ENCODE measurements at places on chromosomes 13 and 19. TPM values are rescaled to one million over a fixed set of nuclear protein-coding genes. Genes with fewer than 3 reads are reported as not detected.

FLT1 gene
- 65.9 TPM for total RNA-seq

IRF3 gene
- 46.7 TPM for total RNA-seq

GRCh38 chr13:99085808-99086266, 108.0 kb upstream of the DOCK9 start:
- peak; percentile 92 for DNase-seq

DNA sequence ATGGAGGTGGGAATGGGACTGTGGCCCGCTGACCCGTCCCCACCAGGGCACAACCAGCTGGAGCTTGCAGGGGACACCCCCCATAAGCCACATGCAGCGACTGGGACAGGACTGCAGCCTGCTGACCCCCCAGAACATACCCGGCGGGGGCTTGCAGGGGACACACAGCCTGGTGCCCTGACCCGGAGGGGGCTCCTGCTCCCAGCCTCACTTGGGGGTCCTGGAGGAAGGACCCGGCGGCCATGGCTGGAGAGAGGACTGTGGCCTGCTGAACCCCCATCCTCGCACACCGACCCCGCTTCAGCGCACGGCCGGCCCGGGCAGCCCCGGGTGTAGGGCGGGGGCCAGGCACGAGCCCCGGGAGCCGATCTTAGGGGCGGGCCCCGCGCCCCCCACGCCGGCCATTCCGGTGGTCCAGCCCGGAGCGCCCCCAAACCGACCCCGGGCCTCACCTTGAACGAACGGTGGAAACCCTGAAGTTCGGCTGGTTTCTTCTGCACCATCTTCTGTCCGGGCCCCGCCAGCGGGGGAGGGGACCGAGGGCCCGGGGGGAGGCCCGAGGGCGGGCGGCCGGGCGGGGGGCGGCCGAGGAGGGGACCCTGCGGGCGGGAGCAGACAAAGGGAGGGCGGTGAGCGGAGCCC, 574 bp downstream of the MKNK2 start:
- no peak for DNase-seq

DNA sequence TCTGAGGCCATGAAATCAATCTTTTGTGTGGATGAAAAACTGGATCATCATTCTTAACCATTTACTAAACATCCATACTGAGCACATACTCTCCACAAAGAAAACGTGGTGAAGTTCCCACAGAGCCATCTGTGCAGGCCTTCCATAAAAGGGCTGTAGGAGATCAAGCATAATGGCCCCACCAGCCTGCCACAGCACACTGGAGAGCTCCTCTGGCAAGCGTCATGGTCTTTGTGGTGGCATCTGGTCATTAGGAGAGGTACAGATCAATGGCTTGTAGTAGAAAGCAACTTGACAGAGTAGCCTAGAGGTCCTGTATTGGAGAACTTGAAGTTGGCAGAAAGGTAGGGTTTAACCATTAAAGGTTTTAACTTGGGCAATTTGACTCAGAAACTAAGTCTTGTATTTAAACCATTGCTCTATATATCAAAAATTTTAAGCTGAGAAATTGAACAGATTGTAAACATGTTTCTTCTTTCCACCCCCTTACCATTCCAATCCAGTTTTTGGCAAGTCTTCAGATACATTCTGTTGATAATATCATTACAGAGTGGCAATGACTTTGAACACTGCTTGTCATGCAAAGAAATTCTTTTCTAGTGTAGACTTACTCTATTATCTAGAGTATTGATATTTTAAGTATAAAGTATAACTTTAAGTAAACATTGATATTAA, 128.3 kb downstream of the LMO7 start:
- no peak for DNase-seq

- DNase-seq = no peak
Measured at GRCh38 chr19:45295873-45296272, 26.8 kb downstream of the CKM start.

DNA sequence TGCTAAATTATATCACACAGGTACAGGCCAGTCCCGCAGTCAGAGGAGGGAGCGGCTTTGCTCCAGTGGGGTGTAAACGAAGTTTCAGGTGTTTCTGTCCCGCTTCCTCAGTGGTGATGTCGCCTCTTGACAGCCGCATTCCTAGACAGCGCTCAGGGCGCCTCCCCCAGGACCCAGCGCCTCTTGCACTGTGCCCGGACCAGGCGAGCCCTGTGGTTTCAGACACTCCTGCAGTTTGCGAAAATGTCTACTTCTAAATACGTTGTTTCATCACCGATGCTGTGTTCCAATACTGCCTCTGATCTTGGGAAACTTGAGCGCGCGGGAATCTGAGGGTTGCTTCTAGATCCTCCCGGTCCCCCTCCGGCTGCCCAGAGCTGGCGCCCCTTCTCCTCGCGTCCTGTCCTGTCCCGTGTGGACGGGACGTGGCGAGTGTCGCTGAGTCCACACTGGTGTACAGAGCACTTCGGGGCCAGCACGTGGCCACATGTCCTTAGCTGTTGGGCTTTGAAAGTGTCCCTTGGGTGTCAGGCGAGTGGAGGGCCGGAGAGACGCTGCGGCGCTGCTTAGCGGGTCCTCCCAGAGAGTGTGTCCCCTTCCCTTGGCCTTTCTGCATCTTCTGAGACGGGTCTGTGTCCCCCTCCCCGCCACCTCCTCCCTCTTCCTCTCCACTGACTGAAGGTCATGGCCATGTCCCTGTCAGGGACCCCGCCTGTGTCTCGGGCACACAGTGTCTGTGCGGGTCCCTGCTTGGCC, 14.6 kb upstream of the RPS15 start:
- no peak for DNase-seq

DNA sequence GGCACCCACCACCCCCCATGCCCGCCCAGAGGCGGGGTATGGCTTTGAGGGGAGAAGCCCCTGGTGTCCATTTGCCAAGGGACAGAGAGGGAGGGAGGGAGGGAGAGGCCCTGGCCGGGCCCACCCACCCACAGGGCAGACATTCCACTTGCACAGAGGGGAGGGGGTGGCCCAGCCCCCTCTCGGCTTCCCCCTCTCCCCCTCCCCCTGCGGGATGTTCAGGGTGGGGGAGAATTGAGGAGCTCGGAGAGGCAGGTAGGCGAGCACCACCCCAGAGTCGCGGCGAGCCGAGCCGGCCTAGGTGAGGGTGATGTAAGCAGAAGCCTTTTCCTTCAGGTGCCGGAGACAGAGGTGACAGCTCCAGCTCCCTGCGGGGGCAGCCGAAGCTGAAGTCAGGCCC, 12.3 kb downstream of the DPF1 start:
- no peak for DNase-seq

DNA sequence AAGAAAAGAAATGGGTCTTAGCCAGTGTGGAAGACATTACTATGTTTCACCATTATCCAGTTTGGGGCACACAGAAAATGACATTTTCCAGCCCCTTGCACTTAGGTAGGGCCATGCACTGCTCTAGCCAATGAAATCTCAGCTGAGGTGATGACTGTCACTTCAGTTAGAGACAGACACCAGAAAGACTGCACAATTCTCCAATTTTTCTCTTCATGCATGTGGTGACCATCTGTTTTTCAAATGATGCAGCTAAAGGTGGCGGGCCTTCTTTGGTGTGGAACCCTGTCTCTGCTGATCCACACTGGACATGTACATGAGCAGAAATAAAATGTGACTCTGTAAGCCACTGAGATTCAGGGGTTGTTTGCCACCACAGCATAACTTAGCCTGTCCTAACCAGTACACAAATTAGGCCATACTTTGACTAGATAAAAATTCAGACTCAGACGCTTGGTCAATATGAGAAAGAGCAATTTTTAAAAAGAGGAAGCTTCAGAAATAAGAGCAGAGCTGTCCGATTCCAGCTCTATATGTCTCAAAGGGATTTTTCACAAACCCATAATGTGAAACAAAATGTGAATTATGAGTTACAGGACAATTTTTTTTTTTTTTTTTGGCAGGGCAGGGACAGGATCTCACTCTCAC, 6.7 kb downstream of the ZNF565 start:
- no peak for DNase-seq

GRCh38 chr19:33063356-33063752, 1.3 kb downstream of the RHPN2 start:
- DNase-seq = no peak

DNA sequence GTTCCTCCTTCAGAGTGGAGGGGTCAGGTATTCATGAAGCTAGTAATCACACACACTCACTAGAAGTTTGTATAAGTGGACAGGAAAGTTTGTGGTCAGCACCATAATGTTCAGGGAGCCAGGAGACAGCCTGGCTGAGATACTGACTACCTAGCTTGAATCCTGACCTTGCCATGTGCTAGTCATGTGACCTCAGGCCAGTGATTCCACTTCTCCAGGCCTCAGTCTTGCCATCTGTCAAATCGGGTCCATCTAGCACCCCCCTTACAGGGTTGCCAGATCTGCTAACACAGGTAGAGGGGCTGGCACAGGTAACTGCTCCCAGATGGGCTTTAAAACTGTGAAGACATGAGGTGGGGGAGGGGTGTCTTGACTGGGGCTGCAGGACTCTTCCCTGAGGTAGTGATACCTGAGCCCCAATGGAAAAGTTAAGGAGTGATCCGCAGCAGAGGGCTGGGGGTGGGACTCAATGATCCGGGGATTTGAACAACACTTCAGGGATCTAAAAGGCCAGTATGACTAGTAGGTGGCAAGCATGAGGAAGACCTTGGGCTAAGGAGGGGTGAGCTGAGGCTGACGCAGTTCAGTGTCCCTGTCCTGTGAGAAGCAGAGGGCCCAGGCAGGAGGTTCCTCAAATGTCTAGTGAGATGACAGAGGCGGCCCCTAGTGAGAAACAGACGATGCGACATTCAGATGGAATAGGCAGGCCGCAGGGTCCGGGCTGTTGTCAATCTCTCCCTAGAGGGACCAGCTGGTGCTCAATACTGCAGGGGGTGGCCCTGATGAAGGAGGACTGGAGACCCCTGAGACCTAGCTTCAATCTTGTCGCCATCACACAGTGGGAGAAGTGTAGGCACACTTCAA, 8.5 kb downstream of the ACTMAP start:
- no peak for DNase-seq

DNA sequence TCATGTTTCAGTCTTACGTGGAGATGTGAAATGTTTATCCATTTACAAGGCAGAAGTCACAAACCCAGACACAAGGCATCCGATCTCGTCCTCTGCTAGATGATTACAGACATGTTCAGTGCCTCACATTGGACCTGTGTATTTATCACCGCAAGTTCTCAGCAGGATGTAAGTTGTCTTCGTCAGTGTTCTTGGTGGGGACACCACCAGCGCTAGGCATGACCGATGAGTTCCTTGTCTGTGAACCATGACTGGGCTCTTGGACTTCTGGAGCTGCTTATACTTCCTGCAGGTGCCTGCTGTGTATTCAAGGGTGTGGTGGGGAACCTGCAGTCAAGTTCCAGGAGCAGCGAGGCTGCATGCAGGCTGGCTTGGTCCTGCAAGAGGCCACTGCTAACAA, 105.4 kb downstream of the URI1 start:
- no peak for DNase-seq

DNA sequence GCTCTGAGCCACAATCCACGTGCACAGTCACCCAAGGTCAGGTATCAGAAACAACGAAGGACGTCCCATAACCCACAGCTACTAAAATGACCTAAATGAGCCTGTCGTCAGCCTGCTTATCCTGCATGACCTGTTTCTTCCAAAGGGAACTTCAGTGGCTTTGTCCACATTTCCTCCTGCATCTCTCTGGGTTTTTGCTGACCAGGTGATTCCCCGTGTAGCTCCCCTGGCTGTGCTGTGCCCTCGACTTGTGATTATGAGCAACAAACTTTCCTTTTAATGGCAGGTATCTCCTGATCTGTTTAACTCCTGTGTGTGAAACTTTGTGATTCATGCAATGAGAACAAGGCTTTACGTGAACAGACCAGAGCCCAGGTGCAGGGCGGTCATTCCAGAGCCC, 81.0 kb downstream of the PEG3 start:
- DNase-seq = no peak

DNA sequence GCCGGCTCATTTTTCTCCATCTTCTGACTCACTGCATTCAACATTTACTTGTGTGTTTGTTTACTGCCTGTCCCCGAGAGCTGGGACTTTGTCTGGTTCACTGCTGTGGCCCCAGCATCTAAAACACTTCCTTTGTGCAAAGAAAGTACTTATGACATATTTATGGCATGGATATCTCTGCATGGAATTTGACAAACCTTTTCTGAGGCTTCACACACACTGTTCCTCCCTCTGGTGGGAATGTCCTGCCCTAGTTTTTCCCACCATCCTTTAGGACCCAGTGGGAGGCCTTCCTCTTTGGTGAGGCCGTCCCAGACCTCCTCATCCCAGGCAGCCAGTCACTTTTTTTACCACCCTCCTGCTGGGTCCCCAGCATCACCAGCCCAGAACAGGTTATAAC, 1.4 kb upstream of the SRRM5 start:
- no peak for DNase-seq

CCL25 gene
- total RNA-seq = not detected

- no peak for DNase-seq
Measured at GRCh38 chr19:48966541-48967345, 1.6 kb downstream of the FTL start.

MYBPC2 gene
- total RNA-seq = not detected

DNA sequence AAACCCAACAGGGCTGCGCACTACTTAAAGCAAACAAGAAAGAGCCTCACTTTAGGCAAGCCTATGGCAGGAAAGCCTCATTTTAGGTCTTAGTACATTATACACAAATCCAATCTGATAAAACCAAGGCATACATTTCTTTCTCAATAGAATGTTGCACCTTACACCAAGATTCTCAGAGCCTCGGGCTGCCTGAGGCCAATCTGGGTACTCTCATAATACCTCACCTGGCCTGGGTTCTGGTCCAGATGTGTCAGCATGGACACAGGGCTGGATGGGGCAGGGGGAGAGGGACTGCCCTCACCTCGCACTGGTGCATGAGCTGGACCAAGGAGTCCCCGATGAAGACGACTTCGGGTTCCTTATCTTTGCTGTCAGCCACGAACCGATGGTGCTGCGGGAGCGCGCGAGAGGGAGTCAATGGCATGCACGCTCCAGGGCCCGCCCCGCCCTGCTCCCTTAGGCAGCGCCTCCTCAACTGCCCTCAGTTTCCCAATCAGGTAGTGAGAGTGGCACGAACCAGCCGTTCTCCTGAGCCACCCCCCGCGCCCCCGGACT, at the start of gene PRR19:
PRR19 (plus strand) TSS at position 487 of the 558 bp plus-strand sequence. CDS start 7,453 bp downstream, outside the sequence.
- DNase-seq = no peak

PRKD2 gene
- 43.2 TPM for total RNA-seq

DNA sequence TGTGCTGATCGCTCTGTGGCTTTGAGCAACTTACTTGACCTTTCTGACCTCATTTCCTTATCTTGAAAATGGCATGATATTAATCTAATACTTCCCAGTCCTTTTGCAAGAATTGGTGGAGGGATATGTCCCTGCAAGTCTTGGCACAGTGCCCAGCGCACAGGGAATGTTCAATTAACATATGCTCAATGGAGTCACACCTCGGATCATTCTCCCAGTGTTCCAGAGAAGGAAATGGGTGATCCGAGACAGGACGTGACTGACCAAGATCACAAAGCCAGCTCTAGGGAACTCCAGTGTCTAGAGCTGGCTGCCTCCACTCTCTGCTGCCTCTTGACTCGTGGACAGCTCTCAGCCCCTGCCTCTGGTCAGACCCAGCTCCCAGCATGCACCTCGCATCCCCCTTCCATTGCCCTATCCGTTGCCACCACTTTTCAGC, 3.6 kb downstream of the CDC42EP5 start:
- no peak for DNase-seq

Data from mesenteric fat pad (tissue), 1 donor.